ENCODE measurements at places on chromosomes 4 and X.

GRCh38 chrX:23945206-23945605 lies 37.4 kb downstream of the CXorf58 start:
- no peak for DNase-seq

DNA sequence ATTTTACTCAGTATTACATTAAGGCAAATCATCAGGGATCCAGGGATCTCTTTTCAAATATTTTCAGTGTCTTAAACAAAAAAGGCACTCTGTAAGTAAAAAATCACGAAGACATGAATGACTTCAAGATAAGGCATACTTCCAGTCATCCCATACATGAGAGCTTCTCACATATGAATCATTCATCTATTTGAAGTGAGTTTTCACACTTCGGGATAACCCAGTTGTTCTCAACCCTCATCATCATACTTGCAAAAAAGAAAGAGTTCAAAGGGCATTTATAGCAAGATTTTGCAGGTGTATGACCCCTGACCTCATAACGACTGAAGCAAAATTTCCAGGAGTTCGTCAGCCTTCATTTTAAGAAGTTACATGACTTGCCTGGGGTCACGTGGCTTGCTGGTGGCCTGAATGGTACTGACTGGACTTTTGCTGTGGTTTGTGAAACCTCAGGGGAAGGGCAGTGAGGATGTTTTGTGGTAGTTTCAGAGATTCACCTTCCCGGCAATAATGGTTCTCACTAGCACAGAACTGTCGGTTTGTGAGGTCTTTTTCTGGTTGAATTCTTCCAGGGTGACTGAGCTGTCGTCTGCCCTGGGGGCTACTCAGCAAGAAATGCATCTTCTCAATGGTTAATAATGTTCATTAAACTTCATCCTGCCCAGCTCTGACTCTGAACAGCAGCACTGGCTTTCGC lies 115.8 kb upstream of the SHISA3 start:
- no peak for DNase-seq

DNA sequence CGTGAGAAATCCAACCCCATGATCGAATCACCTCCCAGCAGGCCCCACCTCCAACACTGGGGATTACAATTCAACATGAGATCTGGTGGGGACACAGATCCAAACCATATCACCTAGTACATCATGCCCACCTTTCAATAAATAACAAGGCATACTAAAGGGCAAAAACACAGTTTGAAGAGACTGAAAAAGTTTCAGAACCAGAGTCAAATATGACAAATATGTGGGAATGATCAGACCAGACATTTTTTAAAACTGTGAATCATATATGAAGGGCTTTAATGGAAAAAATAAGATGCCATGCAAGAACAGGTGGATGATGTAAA lies 167.3 kb downstream of the CAMK2D start:
- DNase-seq, result no peak

GRCh38 chr4:123415576-123415975 lies 19.0 kb downstream of the SPRY1 start:
- DNase-seq, result no peak

DNA sequence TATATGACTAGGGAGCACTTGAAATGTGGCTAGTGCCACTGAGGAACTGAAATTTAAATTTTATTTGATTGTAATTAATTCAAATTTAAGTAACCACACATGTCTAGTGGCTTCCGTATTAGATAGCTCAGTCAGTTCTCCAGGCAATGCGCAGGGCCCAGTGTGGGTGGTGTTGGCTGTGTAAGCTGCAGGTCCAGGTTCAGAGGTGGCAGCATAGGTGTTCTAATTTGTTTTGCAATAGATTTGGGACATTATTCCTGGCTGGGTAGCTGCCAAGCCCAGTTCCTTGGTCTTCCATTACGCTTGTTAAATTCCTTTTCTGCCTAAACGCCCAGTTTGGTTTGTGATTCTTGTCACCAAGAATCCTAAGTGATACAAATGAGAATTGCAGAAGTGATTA lies 79.5 kb downstream of the FAM184B start:
- DNase-seq, result no peak

- peak; percentile 7 for DNase-seq
These were observed 82.9 kb upstream of the TAB3 start for GRCh38 chrX:30971774-30972603.

DNA sequence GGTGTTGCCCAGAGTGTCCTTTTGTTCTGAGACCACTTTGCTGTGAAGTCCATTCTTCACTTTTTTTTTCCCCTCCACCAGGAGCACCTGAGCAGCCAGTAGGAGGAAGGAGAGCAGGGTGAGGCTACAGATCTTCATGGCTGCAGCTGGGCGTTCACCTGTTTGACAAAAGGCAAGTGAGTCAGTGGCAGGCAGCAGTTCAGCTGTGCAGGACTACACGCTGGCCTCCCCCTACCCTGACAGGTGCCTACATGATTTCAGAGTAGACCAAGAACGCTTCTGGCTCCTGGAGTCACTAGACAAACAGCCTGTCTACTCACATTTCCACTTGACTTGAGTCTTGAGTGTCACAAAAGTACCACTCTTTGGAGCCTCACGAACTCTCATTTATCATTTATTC lies 2.0 kb downstream of the FGFBP1 start:
- peak; percentile 53 for DNase-seq

DNA sequence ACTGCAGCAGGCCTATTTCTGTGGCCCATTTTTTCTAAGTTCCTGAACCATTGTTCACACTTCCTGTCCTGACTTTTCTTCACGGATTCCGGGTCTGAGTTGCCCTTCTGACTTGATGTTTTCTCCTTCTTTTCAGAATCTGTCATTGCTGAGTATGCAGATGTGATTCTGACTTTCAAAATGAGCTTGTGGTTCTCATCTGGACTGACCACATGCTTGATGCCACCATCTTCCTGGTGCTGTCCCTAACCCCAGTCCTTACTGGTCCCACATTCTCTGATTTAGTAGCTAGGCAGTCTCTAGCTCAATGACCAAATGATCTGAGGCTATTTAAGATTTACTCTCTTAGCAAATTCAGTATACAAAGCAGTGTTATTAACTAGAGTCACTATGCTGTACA lies 822.3 kb upstream of the TENM3 start:
- no peak for DNase-seq

DNA sequence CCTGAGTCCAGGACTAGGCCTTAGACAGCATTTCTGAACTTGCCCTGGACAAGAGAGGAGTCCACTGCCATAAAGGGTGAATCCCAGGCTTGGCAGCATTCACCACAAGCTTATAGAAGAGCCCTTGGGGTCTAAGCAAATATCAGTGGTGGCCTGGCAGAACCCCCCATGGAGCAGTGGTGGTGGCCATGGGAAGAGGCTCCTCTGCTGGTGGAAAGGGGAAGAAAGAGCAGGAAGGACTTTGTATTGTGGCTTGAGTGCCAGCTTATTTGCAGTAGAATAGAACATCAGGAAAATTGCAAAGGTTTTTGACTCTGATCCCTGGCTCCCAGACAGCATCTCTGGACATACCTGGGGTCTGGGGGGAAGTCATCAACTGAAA lies 58.1 kb upstream of the STARD8 start:
- no peak for DNase-seq

- DNase-seq, result no peak
These were observed 132.1 kb downstream of the DIPK2B start for GRCh38 chrX:45068569-45068968.

- DNase-seq, result no peak
These were observed 17.8 kb downstream of the PLCXD1 start for GRCh38 chrX:298993-299392.

- DNase-seq, result peak; percentile 53
These were observed 23.7 kb upstream of the PNMA3 start for GRCh38 chrX:153032397-153033118.

DNA sequence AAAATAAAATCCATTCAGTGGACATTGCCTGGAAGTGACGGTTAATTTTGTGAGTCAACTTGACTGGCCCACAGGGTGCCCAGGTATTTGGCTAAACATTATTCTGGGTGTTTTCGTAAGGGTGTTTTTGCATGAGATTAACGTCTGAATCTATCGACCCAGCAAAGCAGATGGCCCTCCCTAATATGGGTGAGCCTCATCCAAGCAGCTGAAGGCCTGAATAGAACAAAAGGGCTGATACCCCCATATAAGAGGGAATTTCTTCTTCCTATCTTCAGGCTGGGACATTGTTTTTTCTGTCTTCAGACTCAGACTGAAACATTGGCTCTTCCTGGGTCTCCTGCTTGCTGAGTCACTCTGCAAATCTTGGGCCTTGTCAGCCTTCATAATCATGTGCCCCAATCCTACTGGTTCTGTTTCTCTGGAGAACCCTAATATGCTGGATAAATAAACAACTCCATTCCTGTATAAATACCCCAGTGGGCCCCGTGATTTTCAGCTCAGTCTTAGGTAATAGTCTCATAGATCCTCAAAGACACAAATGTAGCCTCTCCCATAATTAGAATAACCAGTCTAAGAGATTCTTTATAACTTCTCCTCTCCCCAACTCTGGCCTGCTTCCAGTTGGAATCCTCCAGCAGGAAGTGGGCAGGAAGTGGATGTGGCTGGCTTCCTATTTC lies 33.1 kb upstream of the DDX3X start:
- DNase-seq, result no peak

DNA sequence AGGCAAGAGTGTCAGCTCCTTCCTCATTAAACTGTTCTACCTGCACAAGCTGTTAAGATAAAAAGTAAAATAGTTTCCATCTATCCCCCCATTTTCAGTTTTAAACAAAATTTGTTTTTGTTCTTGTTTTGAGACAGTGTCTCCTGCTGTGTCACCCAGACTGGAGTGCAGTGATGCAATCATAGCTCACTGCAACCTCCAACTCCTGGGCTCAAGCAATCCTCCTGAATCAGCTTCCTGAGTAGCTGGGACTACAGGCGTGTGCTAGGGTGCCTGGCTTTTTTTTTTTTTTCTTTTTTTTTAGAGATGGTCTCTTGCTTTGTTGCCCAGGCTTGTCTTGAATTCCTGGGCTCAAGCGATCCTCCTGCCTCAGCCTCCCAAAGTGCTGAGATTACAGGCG lies 105.4 kb downstream of the HS6ST2 start:
- DNase-seq, result no peak

GRCh38 chrX:131881194-131881593 lies 141.9 kb upstream of the STK26 start:
- DNase-seq, result no peak

DNA sequence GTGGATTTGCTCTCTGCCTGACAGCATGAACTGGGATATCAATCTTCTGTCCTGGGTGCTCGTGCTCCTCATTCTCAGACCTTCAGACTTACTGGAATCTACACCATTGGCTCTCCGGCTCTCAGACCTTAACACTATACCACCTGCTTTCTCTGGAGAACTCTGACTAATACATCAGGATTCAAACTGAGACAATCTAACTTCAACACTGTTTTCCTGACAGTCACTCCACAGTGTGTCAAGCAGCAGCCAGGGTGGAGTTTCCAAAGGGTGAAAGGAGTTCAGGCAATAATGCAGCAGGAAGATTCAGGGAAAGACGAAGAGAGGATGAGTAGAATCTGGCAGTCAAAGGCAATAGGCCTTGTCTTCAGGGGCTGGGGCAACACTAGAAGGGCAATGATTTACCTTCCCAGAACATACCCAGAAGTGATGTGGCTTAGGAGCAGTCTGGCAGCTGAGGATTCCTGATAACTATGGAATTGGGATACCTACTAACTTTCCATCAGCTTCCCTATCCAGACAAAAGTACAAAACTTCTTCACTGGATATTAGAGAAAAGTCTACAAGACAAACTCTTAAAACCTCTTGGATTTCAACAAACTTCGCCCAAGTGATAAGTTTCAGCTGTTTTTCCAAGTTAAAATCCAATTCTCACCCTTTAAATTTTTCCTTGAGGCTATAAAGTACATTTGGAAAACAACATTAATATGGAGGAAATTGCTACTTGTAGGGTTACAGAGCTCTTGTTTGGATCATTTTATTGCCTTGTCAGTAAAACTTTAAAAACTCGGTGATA lies 58.4 kb upstream of the SLIT2 start:
- no peak for DNase-seq

- DNase-seq, result no peak
These were observed 9.3 kb downstream of the MXD4 start for GRCh38 chr4:2252530-2253091.

DNA sequence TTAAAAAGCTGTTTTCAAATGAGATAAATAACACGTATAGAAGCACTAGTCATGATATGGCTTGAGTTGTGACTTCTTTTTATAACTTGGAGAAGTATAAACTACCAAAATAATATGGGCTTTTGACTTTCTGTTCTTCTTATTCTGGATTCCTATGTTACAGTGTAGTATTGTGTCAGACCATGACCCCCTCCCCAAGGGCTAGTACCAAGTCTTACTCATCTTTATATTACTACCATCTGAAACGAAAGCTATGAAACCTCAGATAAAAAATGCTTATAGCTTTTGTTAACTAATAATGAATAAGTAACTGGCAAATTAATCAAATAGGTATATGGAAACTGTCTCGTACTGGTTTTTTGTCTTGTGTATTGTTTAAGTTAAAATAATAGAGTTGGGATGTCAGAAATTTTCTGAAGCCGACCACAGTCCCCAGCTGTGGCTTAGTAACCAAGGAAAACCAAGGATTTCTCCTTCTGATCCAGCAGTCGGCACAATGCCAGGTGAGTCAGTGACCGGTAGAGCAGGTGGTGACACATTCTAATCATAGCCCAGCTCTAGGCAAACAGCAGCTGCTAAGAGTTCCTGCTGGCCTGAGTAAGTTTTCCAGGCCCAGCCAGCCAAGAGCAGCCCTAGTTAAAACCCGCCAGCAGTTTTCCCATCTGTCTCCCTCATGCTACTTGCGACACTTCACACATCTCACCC lies 163.3 kb upstream of the PRDX4 start:
- DNase-seq, result peak; percentile 80

- DNase-seq, result no peak
These were observed 155.1 kb downstream of the TMA16 start for GRCh38 chr4:163649557-163650091.

DNA sequence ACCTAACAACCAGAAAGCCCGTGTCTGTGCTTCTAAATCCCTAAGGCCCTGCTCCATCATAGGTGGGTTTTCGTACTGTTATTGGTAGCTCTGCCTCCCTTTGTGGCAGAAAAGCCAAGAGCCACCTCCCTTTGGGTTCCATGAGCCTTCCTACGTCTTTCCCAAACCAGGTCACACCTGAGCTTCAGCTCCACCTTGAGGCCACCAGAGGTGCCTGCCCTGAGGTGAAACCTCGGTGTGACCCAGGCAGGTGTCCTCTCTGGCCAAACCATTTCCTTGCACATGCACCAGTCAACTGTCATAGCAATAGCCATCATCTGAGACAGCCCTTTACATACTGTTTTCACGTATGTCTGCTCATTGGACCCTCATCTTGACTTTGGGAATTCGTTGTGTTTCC lies 188.0 kb upstream of the RBPJ start:
- DNase-seq, result no peak

DNA sequence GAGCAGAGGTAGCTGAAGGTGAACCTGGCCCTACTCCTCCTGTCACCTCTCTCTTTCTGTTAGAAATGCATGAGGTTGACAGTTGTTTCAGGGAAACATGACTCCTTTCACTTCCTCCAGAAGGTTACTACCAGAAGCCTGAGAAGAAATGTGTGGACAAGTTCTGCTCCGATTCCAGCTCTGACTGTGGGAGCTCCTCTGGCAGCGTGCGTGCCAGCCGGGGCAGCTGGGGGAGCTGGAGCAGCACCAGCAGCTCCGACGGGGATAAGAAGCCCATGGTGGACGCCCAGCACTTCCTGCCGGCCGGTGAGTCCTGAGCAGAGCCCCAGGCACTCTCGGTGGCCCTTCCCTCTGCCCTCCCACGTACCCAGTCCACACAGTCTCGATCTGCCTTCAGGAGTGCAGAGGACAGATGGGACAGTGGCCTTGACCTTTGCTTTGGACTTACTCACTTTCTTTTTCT lies 61.3 kb upstream of the TLR2 start:
- no peak for DNase-seq
